WERI-Rb-1 (cell line): ENCODE measurements at places on chromosomes 4 and X.
A peak's percentile ranks its signal among the peaks of the same experiment; 100 is the strongest.

- no peak for DNase-seq
Observed at GRCh38 chrX:118480172-118480571, 15.4 kb upstream of the DOCK11 start.

GRCh38 chrX:21766101-21766500 lies 8.2 kb upstream of the SMPX start:
- no peak for DNase-seq

DNA sequence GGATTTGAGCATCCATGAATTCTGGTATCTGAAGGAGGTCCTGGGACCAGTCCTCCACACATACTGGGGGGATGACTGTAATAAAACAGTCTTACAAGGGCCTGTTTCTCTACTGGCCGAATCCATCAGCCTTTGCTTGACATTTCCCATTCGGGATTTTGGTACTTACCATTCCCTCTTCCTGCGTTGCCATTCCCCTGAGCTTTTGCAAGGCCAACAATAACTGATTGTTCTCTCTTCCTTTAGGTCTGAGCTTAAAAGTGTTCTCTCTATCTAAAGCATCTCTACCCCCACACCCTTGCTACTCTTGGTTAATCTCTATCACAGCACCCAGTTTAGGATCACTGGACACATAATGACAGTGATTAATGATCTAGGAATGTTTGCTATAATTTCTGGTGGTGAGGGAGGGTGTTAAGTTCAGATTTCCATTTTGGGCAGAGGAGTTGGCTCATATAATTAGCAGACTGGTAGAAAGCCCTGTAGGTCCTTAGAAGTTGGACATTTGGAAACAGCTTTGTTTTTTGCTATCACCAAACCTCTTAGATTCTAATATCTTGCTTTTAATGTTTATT lies 29.4 kb downstream of the TMA16 start:
- no peak for DNase-seq

DNA sequence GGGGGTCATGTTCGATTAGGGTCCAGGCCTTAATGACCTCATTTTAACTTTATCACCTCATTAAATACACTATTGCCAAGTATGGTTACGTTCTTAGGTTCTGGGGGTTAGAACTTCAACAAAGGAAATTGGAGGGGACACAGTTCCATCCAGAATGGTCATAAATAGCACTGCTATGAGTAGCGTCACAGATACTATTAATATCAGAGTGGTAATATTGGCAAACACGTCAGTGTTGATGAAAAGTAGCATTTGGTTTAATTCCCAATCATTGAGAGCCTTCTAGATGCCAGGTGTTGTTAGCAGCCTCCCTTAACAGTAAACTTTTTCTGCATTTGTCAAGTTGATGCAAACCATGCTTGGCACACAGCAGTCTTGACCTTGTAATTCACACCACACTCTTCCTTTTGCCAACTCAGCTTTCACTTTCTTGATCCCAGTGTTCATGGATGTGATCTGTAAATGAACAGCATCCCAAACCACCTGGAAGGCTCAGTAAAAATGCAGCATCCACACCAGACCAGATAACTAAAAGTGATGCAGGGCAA lies 912.5 kb upstream of the TENM3 start:
- DNase-seq: no peak

- DNase-seq: peak; percentile 83
Observed at GRCh38 chr4:111641813-111642579, 503.3 kb upstream of the FAM241A start.

- DNase-seq: no peak
Observed at GRCh38 chr4:54714631-54715030, 56.9 kb downstream of the KIT start.

DNA sequence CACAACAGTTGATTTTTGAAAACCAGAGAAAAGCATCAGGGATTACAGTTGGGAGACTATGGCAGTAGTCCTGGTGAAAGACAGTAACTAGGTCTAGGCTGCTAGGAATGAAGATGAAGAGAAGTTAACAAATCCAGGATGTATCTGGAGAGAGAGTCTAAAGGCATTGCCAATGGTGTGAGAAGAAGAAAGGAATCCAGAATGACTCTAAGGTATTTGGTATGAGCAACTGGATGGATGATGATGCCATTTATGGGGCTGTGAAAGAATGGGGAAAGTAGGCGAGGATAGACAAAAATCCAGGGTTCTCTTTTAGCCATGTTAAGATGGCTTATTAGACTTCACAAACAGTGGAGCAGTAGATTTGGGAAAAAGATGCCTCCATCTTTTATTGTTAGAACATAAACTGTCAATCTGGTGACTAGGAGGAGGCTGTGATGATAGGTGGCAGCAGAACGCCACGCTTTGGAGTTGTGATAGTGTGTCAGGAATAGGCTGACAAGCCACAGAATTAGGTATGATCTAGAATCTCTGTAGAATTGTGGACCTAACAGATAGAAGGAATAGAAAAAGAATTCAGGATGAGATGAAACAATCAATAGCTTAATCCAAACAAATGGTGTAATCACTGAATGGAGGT lies 27.3 kb upstream of the JADE1 start:
- DNase-seq: peak; percentile 62

- no peak for DNase-seq
Observed at GRCh38 chrX:71510161-71510560, 22.7 kb upstream of the OGT start.

DNA sequence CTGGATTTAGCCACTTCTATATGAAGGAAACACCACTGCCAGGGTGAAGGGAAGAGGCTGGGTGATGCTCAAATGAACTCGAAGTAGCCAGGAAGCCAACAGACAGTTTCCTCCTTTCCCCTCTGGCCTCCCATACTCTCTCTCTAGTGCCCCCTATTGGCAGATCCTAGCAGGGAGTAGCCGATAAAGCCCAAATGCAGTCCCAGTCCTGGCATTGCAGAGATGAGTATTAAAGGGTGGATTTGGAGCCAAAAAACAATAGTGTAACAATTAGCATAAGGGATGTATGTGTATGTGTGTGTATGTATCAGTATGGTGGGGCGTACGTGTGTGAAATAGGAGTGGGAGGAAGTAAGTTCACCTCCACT lies 213.8 kb upstream of the LDB2 start:
- DNase-seq: peak; percentile 21

DNA sequence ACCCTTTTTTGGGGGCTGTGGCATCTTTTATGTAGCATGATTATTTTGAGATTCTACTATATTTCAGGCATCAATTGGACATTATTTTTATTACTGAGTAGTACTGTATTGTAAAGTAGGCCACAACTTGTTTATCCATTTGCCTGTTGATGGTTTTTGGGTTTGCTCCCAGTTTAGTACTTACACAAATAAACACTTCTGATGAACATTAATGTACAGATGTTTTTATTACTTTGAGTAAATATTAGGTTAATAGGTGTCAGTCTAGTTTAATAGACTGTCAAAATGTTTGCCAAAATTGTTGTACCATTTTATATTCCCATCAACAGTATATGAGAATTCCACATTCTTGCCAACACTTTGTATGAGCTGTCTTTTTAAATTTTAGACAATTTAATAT lies 214.9 kb upstream of the MAD2L1 start:
- DNase-seq: no peak

DNA sequence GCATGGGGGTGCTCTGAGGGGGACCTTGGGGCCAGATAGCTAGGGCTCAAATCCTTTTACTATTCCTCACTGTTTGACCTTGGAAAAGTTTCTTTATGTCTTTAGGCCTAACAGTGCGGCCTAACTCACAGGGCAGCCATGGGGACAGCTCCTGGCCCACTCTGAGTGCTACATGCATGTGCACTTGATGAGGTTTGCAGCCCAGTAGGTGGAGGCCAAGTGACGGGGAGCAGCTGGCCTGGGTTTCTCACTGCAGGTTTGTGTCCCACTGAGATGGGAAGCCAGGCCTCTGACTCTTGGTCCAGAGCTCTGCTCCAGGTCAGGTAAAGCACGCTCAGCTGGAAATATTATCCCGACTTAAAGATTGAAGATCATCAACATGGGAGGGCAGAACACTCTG lies 102.8 kb downstream of the SLC2A9 start:
- no peak for DNase-seq

GRCh38 chrX:100928660-100929613 lies at the start of gene XKRX:
XKRX (minus strand) TSS chrX:100928917; CDS start chrX:100928304, 613 bp downstream.
- peak; percentile 37 for DNase-seq

- no peak for DNase-seq
Observed at GRCh38 chrX:65987811-65988210, 52.1 kb downstream of the VSIG4 start.

DNA sequence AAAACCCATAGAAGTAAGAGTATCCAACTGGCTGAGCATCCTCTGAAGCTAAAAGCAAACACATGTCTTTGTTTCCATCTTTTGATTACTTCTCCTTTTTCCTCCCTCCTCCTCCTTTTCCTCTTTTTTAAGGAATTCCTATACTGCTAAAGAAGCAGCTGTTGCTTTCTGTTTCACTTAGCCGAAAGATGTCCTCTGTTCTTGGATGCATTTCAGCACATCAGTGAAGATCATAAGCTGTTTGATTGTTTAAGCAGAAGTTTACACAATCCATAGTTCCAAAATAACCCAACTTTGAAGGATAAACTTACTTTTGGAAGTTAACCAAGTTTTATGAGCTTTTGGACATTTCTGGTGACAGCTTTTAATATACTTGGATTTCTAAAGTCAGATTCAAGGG lies 55.1 kb upstream of the TNIP3 start:
- DNase-seq: no peak

DNA sequence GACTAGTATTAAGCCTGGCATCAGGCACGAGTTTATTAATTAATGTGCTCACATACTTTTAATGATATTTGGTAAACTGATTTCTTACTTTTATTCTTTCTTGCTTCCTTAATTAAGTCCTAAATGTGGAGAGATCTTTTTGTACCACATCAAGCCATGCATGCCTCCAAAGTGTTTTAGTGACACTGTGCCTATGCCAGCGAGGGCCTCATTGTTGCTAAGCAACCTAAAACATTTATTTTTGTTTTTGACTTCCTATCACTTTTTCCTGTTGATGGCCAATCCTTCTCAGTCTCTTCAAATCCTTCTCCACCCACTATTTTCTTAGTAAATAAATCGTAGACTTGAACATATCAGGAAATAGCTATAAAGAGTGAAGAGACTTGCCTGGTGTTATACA lies 5.5 kb upstream of the NSUN7 start:
- DNase-seq: no peak

GRCh38 chr4:65370709-65371108 lies 299.6 kb downstream of the EPHA5 start:
- no peak for DNase-seq

DNA sequence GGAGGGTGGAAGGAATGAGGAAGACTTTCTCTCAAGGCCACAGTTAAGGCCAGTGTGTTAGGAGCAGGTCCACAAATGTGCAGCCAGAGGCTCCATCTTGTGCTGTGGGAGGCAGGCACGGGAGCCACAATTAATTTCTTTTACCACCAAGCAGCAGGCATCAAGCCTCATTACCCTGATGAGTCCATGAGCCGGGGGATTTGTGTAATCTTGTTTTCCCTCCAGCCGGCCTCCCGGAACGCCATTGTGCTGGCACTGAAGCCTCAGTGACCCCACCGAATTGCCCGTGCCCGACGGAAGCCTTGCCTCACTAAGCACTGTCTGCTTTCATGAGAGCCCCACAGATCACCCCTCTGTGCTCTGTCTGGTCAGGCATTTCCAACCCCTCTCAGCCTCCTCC lies 154.7 kb upstream of the STX18 start:
- peak; percentile 88 for DNase-seq

DNA sequence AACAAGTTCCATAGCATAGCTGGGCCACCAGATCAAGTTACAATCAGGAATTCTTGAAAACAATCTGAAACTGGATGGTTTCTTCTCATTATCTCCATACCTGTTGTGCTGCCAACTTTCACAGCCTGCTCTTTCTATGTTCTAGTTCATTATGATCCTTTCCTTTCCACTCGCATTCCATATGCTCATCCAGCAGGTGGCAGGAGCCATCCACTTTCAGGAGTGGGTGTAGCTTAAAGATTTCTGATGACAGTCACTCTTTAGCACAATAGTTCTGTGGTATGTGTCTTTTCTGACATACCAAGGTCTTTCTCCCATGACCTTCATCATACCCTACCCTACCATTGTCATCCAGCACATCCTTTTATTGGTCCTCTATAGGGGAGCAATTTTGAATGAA lies 46.4 kb downstream of the PAGE2 start:
- peak; percentile 19 for DNase-seq

DNA sequence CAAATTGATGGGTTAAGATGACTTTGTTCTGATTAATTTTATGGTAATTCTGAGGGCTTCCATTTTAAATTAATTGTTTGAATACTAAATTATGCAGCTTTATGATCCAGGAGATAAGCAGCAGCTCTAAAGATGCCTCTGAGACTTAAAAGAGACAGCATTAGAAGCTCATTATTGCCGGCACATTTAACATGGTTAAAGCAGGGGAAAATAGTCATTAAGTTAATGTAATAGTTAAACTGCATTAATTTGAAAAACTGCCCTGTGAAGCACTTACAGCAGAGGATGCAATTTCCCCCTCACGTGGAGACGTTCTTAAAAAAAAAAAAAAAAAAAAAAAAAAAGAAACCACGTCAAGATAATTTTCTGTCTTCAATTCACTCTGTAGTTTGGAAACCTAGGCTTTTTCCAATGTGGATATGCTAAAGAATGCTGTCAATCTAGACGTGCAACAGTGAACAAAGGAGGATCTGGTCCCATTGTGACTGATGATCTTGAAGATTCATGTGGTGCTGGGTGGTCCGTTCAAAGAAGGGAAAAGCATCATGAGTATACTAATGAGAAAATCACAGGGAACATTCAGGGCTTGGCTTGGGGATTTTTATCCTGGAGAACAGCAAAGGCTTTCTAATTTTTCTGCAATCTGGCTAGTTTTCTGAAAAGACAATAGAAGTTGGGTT lies 440.6 kb upstream of the HS3ST1 start:
- DNase-seq: no peak

- no peak for DNase-seq
Observed at GRCh38 chr4:16199093-16199492, 27.2 kb downstream of the TAPT1 start.

DNA sequence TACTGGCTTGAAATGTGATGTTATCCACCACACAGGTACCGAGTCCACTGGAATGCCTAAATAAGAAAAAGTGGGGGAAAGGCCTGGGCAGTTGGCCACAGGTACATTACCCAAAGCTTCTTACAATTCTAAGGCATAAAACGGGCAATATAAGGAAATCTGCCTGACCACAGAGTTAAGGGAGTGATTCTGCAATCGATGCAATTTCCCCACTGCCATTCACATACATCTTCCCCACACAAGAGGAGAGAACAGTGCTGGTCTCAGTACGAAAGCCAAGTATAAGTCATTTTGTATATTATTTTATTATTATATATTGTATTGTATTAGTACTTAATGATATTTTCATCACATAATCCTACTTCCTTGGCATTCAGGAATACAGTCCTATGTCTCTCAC lies 30.6 kb downstream of the RFC1 start:
- no peak for DNase-seq

DNA sequence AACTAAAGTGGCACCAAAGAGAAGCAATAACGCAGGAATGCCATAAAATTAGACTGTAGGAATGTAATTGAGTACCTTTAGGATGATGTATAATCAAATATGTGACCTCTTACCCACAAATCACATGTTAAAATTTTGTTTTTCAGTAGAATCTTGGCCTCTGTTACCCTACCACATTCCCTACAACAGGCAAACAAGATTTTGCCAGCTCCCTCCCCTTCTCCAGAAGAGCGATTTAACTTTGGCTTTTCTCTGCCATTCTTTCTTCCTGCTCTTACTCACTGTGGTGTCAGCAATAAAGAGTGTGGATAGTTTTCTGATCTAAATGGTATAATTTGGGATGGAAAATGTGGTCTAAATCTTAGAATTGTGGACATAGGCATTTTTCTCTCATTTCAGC lies 57.2 kb downstream of the TRIM2 start:
- DNase-seq: no peak
